KBM-7 (cell line): ENCODE measurements at places on chromosomes 6 and 20.

DNA sequence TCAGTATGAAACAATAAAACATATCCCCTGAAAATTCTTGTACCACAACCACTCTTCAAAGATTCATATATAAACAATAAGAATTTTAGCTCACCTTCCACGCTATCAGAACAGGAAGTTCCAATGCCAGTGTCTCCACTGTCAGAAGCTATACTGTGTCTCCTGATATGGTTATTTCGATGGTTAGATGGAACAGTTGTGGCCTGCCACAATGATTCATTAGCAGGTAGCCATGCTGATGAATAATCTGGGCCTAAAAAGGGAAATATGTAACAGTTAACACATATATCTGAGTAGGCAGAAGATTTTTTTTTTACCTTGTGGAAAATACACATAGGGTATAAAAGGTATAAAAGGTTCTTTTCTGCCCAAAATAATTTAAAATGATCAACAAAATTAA is 19.0 kb downstream of the CEP85L start:
- DNase-seq: no peak

- peak; percentile 95 for DNase-seq
Measured at GRCh38 chr20:53609491-53610445, 16.1 kb upstream of the ZNF217 start.

- DNase-seq: no peak
Measured at GRCh38 chr6:32716396-32716795, 24.8 kb upstream of the HLA-DQA2 start.

GRCh38 chr6:43803055-43803782 is 33.2 kb downstream of the VEGFA start:
- no peak for DNase-seq

DNA sequence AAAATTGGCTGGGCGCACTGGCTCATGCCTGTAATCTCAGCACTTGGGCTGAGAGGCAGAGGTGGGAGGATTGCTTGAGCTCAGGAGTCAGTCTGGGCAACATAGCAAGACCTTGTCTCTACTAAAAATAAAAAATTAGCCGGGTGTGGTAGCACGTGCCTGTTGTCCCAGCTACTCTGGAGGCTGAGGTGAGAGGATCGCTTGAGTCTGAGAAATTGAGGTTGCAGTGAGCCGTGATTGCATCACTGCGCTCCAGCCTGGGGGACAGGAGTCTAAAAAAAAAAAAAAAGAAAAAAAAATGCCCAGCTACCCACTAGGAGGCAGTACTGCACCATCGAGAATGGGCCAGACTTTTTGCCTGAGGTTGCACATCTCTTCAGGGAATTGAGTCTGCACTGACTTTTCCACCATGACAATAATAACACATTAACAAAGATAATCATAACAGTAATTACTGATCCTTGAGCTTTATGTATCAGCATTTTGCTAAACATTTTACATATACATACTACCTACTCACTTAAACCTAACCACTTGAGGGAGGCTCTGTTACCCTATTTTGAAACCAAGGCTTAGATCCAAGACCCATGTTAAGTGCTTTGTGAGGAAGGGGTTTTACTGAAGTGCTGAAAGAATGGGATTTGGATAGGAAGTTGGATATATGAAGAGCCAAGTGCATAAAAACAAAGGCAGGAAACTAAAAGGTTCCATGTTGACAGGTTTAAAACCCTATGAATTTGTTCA is 21.0 kb downstream of the SRSF3 start:
- peak; percentile 93 for DNase-seq

GRCh38 chr6:169320013-169320412 is 66.4 kb upstream of the THBS2 start:
- DNase-seq: no peak

DNA sequence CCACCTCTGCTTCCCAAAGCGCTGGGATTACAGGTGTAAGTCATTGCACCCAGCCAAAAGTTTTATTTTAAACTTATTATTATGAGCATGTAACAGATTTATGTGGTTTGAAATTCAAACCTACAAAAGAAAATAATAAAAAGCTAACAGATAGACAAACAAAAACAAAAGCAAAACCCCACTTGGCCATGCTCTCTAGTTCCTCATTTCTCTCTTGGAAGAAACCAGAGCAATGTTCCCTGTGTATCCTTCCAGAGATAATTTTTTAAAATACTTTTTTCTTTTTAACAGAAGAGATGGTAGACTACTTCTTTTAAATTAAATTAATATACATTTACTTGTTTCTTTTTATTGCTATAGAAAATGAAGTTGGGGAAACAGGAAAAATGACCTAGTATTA is 28.0 kb upstream of the SLC17A3 start:
- DNase-seq: no peak

DNA sequence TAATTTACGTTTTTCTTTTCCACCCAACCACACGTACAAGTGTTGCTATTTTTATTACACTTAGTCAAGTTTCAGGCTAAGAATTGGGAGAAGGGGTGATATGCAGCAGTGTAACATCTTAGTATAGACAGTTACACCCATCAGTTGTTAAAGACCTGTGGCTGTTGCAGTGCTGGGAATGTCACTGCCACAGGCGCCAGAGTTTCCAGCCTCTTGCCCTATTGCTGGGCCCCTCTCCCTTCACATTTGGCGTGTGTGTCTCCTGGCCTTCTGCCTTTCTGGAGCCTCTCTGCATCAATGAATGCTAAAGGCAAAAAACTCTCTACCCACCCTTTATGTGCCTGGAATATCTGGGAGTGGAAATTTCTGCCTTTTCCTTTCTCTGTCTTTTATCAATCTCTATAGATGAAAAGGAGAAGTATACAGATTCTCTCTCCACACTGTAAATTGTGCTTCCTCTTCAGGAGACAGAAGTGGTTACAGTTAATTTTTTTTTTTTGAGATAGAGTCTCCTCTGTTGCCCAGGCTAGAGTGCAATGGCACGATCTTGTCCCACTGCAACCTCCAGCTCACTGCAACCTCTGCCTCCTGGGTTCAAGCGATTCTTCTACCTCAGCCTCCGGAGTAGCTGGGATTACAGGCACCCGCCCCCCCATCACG is 73.0 kb downstream of the TIAM2 start:
- peak; percentile 63 for DNase-seq

DNA sequence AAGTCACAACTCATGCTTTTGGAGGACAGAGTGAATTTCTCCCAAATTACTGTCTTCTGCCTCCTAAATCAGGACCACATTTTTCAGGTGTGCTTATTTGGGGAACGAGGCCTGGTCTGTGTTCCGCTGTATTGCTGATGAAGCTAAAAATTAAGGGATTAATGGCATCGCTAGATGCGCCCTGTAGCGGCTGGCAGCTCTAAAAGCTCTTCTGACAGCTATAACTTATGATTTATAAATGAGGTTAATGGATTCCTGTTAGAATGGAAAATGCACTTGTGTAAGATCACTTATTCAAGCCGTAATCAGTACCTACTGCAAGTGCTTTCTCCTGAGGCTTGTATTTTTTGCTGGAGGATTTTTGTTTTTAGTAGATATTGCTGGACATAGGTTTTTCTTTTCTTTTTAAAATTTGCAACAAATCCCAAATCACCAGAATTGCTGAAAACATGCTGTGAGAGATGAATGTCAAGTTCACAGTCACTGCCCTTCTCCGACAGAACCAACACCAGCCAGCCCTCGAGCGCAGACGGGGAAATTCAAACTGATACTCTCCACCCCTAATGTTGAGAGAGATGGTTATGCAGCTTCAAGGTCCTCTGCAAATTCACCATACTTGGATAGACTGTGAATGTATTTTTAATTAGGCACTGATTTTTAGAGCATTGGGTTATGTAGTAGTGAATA is 49.1 kb downstream of the AKAP12 start:
- no peak for DNase-seq

DNA sequence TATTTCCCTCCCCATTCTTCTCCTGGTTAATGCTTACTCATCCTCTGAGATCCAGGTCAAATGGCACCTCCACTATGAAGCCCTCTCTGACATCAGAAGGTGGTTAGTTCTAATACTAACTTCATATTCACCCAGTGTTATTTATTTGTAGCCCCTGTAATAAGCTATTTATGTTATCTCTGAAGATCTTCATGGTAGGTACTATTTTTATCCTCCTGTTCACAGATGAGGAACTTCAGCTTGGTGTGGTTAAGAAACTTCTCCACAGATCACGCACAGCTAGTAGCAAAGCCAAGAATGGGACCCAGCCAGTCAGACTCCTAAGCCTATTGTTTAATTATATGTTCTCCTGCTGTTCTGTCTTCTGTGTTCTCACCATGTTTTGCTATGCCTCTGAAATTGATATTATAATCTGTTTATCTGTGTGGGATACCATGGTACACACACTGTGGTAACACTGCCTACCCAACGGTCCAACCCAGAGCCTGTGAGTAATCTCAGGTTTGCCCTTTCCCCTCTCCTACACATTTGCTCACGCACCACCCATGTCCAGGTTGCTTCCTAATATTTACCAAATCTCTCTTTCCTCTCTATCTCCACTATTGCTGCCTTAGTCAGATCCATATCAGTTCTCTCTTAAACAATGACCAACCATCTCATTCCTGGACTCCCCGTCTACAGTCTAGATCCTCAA is 98.4 kb downstream of the IPCEF1 start:
- DNase-seq: peak; percentile 84

- DNase-seq: no peak
Measured at GRCh38 chr6:33977606-33978411, 168.1 kb downstream of the GRM4 start.

DNA sequence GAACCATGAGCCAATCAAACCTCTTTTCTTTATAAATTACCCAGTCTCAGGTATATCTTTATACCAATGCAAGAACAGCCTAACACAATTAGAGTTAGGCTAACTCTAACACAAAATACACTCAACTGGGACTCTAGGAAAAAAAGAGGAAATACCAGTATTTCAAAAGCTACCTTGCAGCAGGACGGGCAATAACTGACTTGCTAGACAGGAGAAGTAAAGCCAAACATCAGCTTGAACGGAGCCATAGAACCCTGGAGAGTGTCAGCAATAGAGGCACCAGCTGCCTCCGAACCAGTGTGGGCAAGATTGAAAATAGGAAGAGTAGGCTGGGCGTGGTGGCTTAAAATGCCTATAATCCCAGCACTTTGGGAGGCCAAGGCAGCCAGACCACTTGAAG is 162.0 kb upstream of the SOX4 start:
- no peak for DNase-seq

DNA sequence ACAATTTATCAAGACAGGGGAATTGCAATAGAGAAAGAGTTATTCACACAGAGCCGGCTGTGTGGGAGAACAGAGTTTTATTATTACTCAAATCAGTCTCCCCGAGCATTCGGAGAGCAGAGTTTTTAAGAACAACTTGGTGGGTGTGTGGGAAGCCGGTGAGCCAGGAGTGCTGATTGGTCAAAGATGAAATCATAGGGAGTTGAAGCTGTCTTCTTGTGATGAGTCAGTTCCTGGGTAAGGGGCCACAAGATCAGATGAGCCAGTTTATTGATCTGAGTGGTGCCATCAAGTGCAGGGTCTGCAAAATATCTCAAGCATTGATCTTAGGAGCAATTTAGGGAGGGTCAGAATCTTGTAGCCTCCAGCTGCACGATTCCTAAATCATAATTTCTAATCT is 50.0 kb upstream of the ECI2 start:
- DNase-seq: no peak

- DNase-seq: no peak
Measured at GRCh38 chr6:147141711-147142308, 62.4 kb upstream of the STXBP5 start.

GRCh38 chr6:108001696-108002231 is 43.8 kb upstream of the SEC63 start:
- DNase-seq: no peak

- DNase-seq: no peak
Measured at GRCh38 chr6:57263739-57264138, 41.6 kb upstream of the RAB23 start.

- peak; percentile 9 for DNase-seq
Measured at GRCh38 chr20:52219441-52219840, 27.9 kb upstream of the ZFP64 start.

- DNase-seq: no peak
Measured at GRCh38 chr6:97009781-97010492, 85.4 kb downstream of the KLHL32 start.

GRCh38 chr6:74170118-74170517 is 474.1 kb downstream of the CD109 start:
- DNase-seq: no peak

DNA sequence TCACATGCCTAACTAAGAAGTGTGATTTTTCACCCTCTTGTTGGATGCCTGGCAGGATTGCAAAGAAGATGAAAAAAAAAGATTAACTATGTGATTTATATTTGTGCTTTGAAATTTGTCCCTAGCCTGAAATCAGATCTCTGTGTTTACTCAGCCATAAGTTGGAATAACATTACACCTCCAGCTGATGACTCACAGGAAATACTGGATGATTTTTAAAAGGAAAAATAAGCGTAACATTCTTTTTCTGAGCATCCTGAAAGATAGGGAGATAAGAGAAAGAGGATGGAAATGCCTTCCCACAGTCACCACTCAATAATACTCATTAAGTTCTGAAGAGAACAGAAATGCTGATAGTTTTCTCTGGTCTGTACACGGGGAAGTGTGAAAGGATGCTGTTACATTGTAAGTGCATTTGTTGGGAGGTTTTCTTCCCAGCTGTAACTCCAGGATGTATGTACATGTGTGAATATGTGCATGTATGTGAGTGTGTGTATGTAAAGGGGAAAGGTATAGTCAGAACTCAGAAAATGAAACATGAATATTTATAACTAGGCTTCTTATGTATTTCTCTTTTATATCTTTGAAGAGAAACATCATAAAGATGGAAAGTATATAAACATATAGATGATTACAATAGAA is 37.4 kb upstream of the RIPPLY2 start:
- DNase-seq: no peak

DNA sequence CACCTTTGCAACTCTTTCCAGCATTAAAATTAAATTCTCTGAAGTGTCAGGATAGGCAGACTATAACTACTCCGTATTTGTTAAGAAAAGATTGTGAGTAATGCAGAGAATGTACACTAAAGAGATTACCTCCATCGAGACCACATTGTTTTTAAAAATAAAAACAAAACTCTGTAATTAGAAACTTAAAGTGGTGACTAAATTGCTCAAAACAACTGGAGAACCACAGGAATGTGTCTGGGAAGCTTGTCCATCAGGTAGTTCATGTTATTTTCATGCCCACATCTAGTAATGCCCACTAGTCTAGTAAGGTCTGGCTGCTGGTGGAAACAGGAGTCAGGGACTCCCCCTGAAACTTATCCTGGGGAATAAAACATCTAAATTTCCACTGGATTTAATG is 103.0 kb upstream of the FOXQ1 start:
- no peak for DNase-seq

GRCh38 chr6:36769676-36770499 is 69.4 kb downstream of the CPNE5 start:
- peak; percentile 60 for DNase-seq

DNA sequence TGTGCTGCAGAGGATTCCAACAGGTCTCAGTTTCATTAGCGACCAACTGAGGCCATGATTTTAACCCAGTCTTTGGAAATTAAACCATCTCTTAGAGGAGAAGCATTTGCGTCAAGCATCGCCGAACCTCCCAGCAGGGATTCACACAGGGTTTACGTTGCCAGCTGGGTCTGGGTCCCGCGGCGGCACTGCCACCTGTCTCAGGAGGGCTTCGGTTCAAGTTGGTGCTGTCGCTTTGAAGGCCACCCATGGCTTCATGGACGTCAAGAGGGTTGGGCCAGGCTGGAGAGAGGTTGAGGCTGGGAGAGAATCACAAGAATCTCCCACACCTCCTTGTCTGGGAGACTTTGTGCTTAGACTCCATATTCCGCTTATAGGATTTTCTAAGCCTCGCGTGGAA is 43.0 kb upstream of the FRMD1 start:
- DNase-seq: no peak

- peak; percentile 9 for DNase-seq
Measured at GRCh38 chr6:129890164-129890563, 29.0 kb upstream of the TMEM244 start.

- no peak for DNase-seq
Measured at GRCh38 chr6:22409486-22409885, 112.7 kb upstream of the PRL start.

GRCh38 chr6:12009180-12009685 is 2.9 kb upstream of the HIVEP1 start:
- peak; percentile 17 for DNase-seq
